Upper lobe of right lung (tissue), 1 donor: ENCODE measurements at places on chromosomes 2 and 18. TPM values are rescaled to one million over a fixed set of nuclear protein-coding genes. Genes with fewer than 3 reads are reported as not detected.

GRCh38 chr2:76678383-76679024 lies 843.7 kb downstream of the LRRTM4 start:
- DNase-seq: no peak

Gene UGT1A3
- not detected for total RNA-seq

- DNase-seq: no peak
These were observed 23.4 kb downstream of the NR4A2 start for GRCh38 chr2:156309167-156309566.

GRCh38 chr2:12819721-12820120 lies 103.0 kb downstream of the TRIB2 start:
- no peak for DNase-seq

- no peak for DNase-seq
These were observed 34.2 kb downstream of the PLCL1 start for GRCh38 chr2:197838579-197838978.

DNA sequence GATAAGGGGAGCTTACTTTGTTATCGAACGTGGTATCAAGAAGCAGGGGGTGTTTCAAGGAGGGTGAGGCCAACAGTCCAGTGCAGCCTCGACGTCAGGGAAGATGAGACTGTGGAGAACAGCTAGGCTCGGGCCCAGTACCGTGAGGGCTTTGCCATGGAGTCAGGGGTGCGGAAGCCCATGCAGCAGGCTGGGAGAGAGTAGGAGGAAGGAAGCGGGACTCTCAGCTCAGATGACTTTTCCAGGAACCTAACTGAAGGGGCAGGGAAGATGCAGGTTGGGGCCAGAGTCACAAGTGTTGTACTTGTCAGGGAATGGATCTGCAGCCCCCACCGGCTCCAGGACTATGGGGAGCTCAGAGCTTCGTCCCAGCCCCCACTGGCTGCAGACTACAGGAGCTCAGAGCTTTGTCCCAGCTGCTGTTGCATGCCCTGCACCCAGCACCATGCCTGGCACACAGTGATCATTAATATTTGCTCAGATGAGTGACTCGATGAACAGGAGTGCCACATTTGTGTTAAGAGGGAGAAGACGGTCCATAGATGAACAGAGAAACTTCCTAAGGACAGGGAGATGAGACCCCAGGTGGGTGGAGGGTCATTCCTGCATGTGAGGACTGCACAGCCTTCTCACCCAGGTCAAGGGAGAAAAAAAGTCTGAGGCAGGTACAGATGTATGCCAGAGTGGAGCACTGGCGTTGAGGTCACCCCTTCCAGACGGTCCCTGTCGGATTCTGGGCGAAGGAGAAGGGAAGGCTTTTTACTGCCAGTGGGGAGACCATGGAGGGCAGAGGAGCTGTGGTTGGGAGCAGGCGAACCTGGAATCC lies 36.4 kb downstream of the PTGR3 start:
- DNase-seq: no peak

Gene RAD51AP2
- not detected for total RNA-seq

DNA sequence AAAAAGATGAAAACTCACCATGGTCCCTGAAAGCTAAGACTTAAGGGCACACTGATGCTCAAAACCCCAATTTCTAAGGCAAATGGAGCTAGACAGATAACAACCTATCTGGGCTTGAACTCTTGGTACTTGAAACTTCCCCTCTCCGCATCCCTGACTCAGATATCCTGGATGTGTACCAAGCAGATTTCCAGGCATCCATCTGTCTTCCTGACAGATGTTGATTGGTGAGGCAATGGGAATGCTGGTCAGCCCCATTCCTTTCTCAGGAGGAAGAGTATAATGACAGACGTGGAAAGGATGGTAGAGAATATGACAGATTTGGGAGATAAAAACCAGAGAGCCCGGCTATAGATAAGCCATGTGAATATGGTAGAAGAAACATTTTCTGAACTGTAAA lies 69.2 kb downstream of the ADD2 start:
- DNase-seq: no peak

GRCh38 chr2:165064743-165065142 lies 109.4 kb upstream of the SLC38A11 start:
- no peak for DNase-seq

DNA sequence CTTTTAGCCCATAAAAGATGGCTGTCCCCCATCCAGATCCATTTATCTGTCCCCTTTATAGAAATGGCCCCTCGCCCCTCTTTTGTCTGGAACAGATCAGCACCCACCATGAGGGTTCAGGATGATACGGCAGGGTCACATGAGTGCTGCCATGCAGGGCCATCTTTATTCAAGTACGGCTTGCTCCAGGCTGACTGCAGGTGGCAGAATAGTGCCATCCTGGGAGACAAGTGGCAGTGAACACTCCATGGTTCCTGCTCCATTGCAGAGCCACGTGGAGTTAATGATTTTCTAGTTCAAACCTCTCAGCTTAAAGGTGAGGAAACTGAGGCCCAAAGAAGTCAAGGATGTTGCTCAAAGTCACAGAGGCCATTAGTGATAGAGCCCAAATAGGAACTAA lies 180.6 kb downstream of the CLIP4 start:
- peak; percentile 55 for DNase-seq

Gene FEV
- not detected for total RNA-seq
